Ascending aorta (tissue), 2 donors: ENCODE measurements at places on chromosomes 2 and 18. TPM values are rescaled to one million over a fixed set of nuclear protein-coding genes. Genes with fewer than 3 reads are reported as not detected.

DNA sequence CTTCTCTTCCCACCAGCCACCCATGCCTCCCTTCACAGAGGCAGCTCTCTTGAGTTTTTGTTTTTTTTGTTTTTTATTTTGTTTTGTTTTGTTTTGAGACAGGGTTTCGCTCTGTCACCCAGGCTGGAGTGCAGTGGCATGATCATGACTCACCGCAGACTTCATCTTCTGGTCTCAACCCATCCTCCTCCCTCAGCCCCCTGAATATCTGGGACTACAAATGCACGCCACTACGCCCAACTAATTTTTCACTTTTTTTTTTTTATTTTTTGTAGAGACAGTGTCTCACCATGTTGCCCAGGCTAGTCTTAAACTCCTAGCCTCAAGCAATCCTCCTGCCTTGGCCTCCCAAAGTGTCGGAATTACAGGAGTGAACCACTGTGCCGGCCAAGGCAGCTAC, 161.4 kb downstream of the TRABD2A start:
- no peak overlapping the region for H3K4me3 ChIP-seq
- no peak for DNase-seq

DNA sequence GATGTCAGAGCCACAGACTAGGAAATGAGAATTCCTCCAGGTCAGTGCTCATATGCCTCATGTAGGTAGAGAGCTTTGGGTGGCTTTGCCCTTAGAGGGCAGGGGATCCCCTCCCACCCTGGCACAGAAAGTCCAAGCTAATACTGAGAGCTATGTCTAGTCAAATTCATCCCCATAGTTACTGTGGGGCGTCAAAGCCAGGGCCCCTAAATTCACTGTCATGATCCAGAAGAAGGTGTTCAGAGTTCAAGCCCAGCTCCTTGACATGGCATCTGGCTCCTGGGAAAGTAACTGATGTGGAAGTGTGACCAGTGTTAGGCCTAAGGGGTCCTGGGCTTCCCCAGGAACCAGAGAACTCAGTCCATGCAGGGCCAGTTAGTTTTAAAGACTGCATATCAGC, 1.8 kb downstream of the THNSL2 start:
- H3K4me1 ChIP-seq, result peaks cover 3% of the 10 kb centered on the region
- H3K4me3 ChIP-seq, result no peak overlapping the region
- H3K36me3 ChIP-seq, result no peaks in the 10 kb centered on the region
- no peaks in the 10 kb centered on the region for H3K27me3 ChIP-seq
- H3K27ac ChIP-seq, result no peak overlapping the region

Gene FEV
- total RNA-seq, result not detected

Gene FKBP1B
- not detected for total RNA-seq

Gene KIF1A
- total RNA-seq, result 0.11 TPM
